ENCODE measurements at places on chromosomes 11 and 22.

- no peak for DNase-seq
These were observed 41.7 kb downstream of the C11orf58 start for GRCh38 chr11:16780146-16780545.

DNA sequence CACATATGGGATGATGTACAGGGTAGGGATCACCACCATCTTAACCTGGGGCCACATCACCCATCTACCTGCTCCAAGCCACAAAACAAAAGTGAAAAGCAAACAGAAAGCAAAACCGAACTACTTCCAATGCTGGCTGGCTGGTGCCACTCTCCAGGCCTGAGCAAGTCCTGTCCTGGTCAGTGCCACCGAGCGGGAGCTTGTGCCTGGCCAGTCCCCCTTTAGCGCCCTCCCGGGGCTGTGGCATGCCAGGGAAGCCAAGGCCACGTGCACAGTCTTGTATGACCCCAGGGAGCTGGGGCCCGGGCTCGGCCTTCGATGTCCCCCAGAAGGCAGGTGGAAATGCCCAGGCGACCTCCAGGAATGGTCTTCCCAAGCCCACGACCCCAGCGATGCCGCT lies 17.9 kb upstream of the NAP1L4 start:
- DNase-seq: no peak

DNA sequence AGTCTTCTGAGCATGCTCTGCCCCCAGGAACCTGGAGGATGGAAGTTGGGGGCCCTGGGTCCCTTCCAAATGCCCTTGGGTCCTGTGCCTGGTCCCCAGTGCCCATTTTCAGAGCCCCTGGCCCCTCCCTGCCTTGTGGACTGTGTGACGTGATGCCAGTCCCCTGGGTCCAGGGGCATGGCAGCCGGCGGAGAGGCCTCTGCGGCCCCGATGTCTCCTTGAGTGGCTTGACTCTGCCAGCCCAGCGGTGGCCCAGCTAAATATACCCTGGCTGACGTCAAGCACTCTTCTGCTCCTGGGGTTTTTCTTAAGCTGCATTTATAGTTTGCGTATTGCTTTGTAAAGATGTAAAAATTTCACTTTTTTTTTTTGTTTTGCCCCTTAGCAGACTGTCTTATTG lies 35.2 kb upstream of the PARVG start:
- no peak for DNase-seq

DNA sequence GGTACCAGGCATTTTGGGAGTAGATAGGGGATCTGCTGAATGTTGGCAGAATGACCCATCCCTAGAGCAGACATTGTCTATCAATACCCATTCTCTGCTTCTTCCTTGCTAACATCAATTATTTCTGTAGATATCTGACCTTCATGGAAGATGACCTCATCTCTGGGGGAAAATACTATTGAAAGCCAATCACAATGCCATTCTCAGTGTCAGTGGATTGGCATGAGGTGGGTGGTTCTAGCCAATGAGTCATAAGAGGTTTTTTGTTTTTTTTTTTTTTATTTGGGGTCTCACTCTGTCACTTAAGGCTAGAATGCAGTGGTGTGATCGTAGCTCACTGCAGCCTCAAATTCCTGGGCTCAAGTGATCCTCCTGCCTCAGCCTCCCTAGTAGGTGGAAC lies 42.5 kb downstream of the SNX19 start:
- DNase-seq: no peak

All from SHP77 (cell line).